AG20443 (cell line): ENCODE measurements at places on chromosomes 6 and 20.

DNA sequence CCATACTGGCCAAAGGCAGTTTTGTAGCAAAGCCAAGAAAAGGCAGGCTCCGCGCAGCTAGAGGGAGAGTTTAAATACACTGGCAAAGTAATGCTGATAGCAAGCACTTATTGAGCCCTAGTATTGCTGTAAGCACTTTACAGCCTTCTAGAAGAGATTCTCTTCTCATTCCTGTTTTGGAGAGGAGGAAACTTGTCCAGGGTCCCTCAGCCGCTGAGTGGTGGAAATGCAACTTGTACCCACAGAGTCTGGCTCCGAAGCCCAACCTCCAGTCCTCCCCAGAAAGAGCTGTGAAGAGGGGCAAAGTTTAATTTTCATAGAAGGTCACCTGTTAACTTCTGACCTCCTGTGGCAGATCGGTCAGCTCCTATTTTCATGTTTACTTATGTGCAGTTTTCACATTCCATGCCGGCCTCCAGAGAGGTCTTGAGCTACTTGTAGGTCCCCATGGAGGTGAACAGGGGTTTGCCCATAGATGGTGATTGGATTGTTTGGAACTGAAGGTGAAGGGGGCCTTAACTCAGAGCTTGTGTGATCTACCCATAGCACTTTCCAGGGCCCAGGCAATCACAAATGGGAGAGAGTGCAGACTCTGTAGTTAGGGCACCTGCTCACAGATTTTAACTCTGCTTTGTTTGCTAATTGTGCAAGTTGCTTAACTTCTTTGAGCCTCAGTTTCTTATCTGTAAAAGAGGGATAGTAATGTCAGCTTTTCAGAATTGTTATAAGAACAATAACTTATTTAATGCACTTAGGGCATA lies 70.7 kb downstream of the LYRM2 start:
- DNase-seq, result no peak

DNA sequence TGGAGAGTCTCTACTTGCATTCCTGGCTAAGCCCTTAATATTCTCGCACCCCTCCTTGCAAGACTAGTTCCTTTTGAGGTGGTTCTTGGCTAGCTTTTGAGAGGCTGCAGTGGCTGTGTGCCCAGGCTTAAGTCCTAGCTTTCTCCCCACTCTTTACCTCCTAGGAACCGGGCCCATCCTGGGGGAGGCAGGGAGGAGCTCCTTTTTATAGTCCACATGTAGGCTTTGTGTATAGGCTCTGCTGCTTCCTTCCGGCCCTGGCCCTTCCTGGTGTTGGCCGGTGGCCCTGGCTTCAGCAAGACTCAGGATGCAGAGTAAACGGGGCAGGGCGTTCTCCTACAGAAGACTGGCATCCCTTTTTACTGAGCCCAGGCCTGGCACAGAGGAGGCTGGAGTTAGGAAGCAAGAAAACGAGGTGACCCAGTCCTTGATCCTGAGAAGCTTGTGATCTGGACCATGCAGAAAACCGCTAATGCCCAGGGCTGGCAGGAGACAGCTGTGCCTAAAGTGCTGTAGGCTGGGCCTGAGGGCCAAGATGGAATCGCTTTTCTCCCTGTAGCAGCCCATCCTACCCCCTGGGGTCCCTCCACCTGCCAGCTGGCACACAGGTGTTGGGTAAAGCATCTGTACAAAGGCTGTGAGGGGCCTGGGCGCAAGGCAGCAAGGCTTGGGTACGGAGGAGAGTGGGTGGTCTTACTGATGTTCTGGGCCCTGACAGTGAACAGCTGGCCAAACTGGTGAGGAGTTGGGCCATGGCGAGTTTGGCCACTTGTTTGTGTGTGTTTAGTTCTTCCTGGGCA lies 8.7 kb downstream of the PLCG1 start:
- no peak for DNase-seq

- no peak for DNase-seq
These were observed 159.6 kb upstream of the FLRT3 start for GRCh38 chr20:14497004-14497403.

- no peak for DNase-seq
These were observed 125.8 kb downstream of the C6orf118 start for GRCh38 chr6:165183496-165184140.

- no peak for DNase-seq
These were observed 165.3 kb upstream of the PREP start for GRCh38 chr6:105568142-105568541.
